ENCODE measurements at places on chromosomes 11 and 22. TPM values are rescaled to one million over a fixed set of nuclear protein-coding genes. Genes with fewer than 3 reads are reported as not detected.
A peak's percentile ranks its signal among the peaks of the same experiment; 100 is the strongest.

DNA sequence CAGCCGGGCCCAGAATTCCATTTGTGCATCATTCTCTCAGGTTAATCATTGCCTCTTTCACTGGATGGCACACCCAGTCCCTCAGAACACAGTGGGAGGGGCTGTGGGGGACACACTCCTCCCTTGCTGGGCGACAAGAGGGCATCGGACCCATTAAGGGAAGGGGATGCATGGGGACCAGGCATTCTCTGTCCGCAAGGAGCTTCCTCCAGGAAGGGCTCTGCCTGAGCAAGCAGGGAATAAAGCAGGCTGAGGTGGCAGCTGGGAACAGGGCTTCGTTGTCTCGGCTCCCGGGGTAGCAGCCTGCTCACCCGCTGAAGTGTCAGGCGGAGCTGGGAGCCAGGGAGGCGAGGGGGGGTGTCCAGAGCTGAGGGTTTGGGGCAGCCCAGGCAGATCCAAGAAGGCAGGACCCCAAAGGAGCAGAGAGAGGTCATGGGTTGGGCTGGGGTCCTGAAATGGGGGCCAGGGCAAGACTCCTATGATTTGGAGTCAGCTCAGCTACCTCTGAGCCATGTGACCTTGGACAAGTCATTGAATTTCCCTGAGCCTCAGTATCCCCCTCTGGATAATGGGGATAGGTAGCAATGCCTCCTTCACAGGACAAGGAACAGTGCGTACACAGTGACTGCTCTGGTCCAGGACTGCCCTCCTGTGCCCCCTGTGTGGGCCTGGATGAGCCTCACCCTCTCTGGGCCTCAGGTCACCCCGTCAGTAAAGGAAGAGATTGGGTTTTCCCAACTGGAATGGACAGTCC is 1.4 kb downstream of the GAL3ST1 start:
- DNase-seq, result no peak

DNA sequence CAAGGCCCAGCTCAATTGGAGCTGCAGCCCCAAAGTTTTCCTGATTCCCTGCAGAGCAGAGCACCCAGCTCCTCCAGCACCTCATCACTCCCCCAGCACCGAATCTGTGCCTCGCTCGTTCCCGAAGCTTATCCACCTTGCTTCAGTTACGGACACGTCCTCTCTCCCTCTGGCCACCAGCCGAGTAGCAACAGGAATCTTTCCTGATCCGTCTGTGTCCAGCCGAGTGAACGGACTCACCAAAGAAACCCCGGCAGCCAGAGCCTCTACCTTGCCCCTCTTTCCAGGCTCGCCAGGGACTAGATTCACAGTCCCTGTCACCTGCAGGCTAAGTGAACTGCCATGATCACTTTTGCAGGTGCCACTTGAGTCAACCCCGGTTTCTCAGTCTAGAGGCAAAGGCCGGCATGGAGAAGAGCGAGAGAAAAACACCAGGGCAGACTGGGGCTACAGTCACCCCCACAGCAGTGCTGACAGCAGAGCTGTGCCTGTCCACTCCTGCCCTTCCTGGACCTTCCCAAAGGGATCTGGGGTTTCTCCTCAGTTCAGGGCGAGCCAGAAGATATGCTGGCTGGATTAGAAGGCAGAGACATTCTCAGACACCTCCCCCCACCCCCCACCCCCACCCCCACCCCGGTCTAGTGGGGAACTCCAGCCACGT is 32.3 kb downstream of the BID start:
- DNase-seq, result no peak

DNA sequence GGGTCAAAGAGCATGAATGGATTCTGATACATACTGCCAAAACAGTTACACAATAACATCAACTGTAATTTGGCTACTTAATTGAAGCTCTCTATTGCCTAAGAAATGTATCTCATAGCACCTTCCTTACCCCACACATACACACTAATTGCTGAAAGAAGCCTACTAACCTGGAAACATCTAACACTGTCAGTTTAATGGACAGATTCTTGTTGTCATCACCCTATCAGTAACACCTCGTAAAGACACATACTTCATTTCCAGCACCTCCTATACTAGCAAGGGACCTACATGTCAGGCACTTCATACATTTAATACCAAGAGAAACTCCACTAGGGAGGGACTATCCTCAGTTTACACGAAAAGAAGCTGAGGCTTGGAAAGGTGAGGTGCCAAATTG is 9.9 kb downstream of the NAP1L4 start:
- no peak for DNase-seq

- DNase-seq, result no peak
These were observed 17.5 kb downstream of the GLB1L2 start for GRCh38 chr11:134349109-134349801.

DNA sequence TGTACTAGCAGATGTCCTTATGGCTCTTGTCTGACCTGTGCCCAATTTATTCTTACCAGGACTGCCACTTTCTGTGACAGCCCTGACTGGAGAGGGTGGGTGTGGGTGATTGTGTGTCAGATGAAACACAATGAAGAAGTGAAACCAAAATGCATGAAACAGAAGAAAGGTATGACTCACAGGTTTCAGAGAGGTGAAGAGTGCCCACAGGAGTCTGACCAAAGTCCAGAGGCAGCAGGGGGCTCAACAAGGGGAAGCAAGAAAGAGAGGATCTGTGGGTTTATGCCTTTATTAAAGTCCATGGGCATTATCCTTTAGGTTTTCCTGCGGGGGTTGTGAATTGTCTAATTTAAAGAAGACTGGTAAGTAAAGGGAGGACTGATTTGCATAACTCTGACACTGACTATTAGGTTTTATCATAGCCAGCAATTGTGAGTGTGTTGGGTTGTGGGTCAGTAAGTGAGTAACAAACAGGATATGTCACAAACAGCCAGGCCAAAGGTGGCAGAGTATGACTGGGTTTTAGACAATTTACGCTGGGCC is 3.9 kb upstream of the OR4C6 start:
- DNase-seq, result no peak

- DNase-seq, result no peak
These were observed 40.2 kb upstream of the PICALM start for GRCh38 chr11:86108890-86109638.

GRCh38 chr22:38284042-38284402 is 11.2 kb upstream of the TMEM184B start:
- no peak for DNase-seq

- peak; percentile 94 for DNase-seq
These were observed 1.7 kb downstream of the CBX6 start for GRCh38 chr22:38870312-38870741.

GRCh38 chr11:10742460-10743208 is 8.4 kb upstream of the CTR9 start:
- no peak for DNase-seq

- no peak for DNase-seq
These were observed 9.1 kb upstream of the GLYATL1B start for GRCh38 chr11:59076876-59077571.

DNA sequence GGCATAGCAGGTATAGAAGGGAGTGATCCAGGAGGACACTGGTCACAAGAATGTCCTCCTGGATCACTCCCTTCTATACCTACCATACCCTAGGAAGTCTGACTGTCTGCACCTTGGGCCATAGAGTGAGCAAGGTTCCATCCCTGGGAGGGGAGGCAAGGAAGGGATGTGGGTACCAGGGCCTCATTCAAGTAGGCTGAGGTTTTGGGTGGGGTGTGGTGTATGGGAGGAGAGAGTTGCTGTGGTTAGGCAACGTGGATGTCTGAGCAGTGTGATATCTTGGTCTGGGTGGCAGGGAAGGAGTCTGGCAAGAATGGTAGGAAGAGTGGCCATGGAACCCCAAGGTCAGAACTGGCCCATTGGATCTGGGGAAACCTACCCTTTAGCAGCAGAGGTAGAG is 13.2 kb downstream of the PPFIBP2 start:
- DNase-seq, result no peak

DNA sequence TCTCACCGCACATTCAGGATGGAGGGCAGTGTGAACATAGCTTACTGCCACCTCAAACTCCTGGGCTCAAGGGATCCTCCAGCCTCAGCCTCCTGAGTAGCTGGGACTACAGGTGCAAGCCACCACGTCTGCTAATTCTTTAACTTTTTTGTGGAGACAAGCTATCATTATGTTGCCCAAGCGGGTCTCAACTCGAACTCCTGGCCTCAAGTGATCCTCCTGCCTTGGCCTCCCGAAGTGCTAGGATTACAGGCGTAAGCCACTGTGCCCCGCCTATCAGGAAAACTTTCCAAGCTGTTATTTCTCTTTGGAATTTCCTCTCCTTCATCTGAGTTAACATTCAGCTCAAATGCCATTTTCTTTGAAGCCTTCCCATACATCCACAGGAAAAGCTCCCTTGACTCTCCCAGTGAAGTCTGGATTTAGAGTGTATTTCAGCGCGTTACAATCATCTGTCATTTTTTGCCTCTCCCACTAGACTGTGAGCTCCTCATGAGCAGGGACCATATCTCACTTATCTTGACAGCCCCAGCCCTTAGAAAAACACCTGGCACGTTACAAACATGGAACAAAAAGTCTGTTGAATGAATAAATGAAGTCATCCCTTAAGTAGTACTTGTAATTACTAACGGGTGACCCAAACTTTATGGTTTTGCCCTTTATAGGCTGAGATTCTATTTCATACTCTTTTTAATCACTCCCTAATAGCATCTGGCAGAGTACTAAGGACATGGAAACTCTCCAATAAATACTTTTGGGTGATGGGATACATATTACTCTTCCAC is 2.2 kb downstream of the MRTFA start:
- DNase-seq, result no peak

DNA sequence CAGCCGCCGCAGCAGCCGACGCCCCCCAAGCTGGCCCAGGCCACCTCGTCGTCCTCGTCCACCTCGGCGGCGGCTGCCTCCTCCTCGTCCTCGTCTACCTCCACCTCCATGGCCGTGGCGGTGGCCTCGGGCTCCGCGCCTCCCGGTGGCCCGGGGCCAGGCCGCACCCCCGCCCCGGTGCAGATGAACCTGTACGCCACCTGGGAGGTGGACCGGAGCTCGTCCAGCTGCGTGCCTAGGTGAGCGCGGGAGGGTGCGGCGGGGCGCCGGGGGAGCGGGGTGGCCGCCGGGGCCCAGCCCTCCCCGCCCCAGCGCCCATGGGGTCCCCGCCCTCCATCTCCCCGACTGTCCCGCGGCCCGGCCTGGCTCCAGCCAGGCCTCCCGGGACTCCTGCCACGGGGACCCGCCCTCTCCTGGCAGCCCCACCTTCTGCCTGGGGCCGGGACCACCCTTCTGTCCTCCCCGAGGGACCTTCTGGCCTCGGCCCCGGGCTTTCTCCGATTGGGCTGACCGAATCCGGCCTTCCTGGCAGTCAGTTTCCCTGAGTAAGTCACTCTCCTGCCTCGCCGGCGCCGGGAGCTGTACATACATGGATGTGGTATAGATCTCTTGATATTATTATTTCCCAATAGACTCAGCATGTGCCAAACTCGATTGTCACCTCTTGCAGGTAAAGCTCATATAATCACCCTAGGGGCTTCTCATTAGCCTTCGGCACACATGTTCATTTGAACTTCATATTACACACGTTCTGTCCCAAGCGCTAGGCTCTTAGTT is 720 bp downstream of the PACS1 start:
- DNase-seq, result peak; percentile 79

- DNase-seq, result no peak
These were observed 18.2 kb downstream of the CALCB start for GRCh38 chr11:15091625-15092024.

DNA sequence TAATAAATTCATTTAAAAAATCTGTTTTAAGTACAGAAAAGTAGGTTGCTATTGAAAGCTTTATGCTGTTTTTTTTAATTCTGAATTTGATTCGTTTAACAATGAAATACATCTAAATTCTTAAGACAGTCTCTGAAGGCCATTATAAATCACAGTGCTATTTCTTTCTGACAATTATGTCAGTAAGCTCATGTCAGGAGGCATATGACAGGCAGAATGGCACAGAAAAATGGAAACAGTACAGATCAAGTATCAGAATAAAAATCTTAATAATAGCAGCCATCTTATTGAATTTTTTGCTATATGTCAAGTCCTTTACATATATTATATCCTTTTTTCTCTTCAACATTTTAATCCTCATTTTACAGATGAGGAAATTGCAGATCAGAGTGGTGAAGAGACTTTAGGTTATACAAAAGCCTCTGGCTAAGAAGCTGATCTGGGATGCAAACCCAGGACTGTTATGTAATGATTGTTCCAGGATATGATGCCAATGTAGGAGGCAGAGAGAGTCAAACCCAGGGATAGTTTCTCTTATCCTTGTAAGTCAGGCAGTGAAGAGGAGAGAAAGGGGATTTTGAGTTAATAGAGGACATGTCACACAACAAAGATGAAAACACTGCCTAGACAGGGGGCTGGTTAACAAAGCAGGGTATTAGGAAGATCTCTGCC is 283.1 kb upstream of the CCDC90B start:
- DNase-seq, result no peak

DNA sequence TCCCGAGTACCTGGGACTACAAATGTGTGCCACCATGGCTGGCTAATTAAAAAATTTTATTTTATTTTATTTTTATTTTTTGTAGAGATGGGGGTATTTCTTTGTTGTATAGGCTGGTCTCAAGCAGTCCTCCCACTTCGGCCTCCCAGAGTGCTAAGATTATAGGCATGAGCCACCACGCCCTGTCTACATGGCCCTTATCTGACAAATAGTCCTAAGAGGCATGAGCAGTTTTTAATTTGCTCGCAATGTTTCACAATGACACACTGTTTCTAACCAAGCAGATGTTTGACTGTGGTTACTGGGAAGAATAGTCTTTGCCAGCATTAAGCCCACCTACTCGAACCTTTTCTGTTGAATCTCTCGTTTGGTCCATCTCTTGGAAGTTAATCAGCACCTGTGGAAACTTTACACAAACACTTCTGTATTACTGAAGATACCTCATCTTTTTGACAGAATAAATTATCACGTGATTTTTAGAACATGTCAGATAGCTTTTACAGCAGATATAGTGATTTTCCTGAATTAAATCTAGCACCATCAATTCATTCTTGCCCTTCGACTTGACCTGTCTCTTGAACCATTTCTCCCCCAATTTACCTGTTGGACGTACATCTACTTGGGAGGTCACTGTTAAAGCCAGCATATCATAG is 71.4 kb downstream of the MTMR3 start:
- DNase-seq, result no peak

GRCh38 chr11:95547186-95547585 is 242.4 kb downstream of the FAM76B start:
- DNase-seq, result no peak

GRCh38 chr11:133928628-133929059 is 28.1 kb downstream of the IGSF9B start:
- no peak for DNase-seq

DNA sequence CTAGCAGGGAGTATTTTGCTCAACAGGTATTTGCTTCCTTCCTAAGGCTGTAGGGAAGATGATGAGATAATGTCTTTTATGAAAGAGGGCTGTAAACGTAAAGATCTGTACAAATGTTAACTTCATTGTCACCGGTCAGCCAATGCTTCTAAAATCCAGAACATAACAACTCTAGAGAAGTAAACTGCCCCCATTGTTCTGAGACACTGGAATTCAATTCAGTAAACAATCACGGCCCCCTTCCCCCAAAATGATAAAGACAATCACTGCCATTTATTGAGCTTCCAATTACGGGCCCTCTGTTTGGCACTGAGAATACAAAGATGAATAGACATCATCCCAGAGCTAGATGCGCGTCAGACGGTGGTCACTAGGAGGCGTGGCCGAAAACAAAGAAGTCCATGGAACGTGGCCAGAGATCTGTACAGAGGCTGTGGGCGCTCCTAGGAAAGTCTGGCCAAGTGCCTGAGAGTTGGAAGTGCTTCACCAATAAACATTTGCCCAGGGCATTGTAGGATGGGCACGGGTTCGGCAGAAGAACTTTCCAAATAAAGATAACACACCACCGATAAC is 576 bp downstream of the TMEM258 start:
- DNase-seq, result no peak

Gene IGSF9B
- 34.5 TPM for total RNA-seq

Gene MMP12
- not detected for total RNA-seq

Gene PGR
- total RNA-seq, result 8.2 TPM

Gene TMEM86A
- total RNA-seq, result 4.5 TPM

Gene ARHGAP8
- not detected for total RNA-seq

Gene GPHA2
- total RNA-seq, result not detected

All from left ventricle myocardium superior (tissue), 1 donor.